ENCODE measurements at places on chromosomes 2 and 18.

GRCh38 chr2:46798998-46799698 lies 116.5 kb downstream of the MCFD2 start:
- DNase-seq: peak; percentile 93

DNA sequence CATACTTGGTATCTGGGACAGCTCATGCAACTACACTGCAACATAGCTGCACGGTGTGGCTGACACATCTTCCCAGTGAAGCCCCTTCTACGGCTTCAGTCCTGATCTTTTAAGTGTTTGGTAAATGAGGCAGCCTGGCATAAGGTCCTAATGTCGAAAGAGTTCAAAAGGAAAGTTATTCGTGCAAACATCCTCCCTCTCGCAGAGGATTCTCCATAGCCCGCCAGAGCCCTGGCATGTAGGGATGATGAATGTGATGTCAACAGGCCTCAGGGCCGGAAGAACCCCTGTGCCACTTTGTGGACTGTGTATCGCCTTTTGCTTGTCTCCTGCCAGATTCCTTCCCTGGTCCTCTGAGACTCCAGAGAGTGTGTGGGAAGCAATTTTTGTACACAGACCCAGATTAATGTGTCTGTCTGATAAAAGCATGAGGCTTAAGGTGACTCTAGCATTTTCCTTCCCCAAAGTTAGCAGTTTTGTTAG lies 88.5 kb downstream of the SOCS6 start:
- DNase-seq: peak; percentile 36

GRCh38 chr18:2935438-2936192 lies 77.3 kb downstream of the LPIN2 start:
- peak; percentile 18 for DNase-seq

DNA sequence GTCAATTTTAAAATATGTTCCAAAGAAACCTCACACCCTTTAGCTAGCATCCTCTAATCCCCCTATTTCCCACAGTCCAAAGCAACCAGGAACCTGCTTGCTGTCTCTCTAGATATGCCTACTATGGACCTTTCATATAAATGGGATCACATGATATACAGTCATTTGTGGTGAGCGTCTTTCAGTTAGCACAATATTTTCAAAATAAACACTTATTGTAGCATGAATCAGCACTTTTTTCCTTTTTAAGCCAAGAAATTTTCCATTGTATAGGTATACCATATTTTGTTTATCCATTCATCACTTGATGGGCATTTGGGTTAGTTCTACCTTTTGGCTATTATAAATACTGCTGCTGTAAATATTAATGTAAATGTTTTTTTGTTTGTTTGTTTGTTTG lies 223.0 kb upstream of the DOK6 start:
- DNase-seq: peak; percentile 15

DNA sequence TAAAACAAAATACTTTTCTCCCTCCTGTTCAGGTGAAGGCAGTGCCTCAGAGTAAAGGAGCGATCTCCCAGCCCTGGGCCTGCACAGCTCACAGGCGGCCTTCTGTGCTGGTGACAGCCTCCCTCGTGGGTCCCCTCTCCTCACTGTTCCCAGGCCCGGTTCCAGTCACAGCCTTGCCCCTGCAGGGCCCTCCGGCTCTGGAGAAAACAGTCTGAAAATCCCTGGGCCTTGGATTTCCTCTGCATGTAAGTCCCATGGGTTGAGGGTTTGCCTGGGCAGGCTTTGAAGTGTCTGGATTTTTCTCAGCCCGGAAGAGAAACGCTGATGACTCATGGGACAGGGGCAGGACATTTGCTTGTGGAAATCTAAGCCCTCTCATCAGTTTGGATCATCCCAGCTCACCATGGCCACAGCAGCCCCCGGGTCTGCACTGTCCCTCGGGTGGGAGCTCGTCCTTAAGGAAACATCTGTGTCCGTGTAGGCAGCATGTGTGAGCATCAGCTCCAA lies 186.1 kb upstream of the RAB12 start:
- DNase-seq: peak; percentile 63

DNA sequence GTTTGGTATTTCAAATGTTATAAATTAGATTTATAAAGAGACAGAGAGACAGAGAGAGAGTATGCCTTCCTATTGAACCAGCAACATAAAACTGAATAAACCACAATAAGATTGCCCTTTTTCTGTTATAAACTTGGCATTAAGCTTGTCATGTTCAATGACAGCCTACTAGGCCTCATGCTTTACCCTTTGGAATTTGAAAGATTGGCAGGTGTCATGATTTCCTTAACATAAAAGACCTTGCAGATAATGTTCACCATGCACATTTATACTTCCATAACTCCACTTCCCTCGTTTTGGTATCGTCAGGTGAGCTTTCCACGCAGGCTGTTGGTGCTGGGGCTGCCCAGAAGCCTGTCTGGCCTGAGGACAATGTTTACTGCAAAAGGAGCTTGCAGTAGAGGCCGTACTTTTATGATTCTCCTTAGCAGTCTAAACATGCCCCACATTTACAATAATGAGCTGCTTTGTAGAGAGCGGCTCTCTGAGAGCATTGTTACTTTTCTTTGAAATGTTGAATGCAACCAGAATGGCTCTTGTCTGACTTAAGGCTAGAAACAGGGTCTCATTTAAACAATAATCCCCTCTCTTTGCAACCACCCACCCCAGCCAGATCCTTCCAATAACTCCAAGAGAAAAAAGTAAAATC lies 379.1 kb upstream of the ATP5MC3 start:
- DNase-seq: no peak

Measured in fibroblast of mammary gland (primary cell).